Fibroblast of upper back skin (primary cell): ENCODE measurements at places on chromosomes 2 and 18.

GRCh38 chr2:48449073-48449840 is 80.7 kb upstream of the STON1 start:
- DNase-seq, result no peak

DNA sequence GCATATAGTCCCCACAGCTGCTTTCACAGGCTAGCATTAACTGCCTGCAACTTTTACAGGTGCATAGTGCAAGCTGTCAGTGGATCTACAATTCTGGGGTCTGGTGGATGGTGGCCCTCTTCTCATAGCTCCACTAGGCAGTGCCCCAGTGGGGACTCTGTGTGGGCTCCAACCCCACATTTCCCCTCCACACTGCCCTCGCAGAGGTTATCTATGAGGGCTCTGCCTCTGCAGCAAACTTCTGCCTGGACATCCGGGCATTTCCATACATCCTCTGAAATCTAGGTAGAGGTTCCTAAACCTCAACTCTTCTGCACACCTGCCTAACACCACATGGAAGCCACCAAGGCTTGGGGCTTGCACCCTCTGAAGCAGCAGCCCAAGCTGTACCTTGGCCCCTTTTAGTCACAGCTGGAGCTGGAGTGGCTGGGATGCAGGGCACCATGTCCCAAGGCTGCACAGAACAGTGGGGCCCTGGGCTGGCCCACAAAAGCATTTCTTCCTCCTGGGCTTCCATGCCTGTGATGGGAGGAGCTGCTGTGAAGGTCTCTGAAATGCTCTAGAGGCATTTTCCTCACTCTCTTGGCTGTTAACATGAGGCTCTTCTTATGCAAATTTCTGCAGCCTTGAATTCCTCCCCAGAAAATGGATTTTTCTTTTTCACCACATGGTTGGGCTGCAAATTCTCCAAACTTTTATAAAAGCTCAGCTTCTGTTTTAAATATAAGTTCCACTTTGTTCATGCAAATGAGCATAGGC is 59.3 kb downstream of the KDM3A start:
- no peak for DNase-seq

DNA sequence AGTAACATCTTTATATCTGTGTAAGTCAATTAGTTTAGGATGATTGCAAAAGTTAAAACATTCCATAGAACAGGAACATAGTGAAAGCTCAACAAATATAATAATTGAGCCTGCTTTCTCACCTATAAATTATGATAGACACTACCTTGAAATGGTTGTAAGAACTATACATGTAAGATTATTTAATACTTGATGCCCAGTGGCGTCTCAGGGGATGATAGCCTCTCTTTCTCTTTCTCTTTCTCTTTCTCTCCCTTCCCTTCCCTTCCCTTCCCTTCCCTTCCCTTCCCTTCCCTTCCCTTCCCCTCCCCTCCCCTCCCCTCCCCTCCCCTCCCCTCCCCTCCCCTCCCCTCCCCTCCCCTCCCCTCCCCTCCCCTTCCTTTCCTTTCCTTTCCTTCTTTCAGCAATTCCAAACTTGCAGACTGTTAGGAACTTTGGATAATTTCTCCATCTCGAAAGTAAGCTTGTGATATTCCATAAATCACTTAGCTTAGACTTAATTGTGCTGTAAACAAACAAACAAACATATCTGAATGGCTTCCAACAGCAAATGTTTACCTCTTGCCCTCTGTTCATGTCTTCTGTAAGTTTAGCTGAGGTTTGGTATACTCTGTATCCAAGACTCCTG is 1102.7 kb downstream of the TSN start:
- DNase-seq, result no peak

- peak; percentile 37 for DNase-seq
Observed at GRCh38 chr18:2441544-2441943, 129.8 kb downstream of the METTL4 start.

DNA sequence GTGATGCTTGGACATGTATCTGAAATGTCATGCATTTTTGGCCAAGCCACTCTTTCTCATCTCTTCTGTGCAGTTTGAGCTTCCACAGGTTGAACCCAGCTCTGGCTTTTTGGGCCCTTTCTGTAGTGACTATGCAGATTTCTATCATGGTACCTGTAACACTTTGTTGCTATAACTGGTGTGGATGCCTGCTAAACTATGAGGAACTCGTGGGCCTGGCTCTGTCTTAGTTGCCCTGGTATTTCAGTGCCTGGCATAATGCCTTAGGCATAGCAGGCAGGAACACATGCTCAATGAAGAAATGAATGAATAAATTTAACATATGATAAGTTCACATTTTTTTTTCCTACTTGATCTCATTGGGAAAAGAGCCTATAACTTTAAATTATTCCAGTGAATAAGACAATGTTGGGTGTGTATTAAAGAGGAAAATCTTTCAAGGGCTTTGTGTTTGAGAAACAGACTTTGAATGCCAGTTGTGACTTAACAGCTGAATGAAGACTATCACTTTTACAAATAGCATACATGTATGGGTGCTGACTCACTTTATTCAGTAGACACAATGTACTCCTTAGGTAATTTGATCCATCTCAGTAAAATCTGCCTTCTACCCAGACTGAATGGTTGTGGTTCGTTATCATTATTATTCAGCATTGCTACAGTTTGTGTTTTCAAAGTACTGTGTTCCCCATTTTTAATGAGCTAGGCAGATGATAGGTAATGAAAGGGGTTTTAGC is 86.4 kb upstream of the MAP4K3 start:
- peak; percentile 92 for DNase-seq

DNA sequence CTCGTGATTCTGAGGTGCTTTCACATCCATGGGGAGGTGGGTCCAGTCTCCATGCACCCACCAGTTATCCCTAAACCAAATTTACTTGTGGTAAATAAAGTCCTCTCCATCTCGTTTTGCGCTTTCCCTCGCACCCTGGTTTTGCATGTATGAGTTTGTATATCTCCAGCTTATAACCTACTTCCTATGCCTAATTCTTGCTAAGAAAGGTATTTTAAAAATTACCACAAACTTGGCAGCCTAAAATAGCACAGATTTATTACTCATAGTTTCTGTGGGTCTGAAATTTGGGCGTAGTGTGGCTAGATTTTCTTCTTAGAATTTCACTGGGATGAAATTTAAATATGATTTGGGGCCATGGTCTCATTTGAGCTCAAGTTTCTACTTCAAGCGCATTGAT is 511.5 kb downstream of the NYAP2 start:
- DNase-seq, result peak; percentile 22

GRCh38 chr2:40434731-40435271 is 17.1 kb downstream of the SLC8A1 start:
- peak; percentile 98 for DNase-seq

DNA sequence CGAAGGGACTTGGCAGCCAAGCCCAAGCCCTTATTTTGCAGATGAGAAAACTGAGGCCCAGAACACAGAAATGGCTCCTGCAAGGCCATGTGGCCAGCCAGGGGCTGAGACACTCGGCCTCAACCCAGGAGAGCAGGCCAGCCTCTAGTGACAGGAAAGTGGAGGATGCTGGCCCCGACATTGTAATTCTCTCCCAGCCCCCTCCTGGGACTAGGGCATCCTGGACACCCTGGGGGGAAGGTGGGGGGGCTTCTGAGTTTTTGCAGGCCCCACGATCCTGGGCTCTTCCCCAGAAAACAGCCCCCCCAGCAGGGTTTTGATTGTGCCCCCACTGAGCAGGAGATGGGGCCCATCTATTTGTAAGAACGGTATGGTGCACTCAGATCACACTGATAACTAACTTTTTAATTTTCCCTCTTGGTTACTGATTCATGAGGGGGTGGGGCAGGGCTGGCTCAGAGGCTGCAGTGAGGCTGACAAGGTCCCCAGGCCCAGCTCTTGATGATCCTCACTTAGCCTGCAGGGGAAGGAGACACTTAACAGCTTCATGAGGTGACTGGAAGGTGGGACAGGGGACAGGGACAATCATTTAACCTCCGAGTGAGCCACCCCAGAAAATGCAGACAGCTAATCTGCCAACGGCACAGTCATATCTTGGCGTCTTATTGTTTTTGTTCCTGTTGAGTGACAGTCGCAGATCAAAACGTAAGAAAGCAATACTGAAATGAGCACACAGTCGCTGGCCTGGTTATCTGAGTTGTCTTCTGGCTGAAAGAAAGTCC is 18.9 kb downstream of the SMAD7 start:
- DNase-seq, result no peak

DNA sequence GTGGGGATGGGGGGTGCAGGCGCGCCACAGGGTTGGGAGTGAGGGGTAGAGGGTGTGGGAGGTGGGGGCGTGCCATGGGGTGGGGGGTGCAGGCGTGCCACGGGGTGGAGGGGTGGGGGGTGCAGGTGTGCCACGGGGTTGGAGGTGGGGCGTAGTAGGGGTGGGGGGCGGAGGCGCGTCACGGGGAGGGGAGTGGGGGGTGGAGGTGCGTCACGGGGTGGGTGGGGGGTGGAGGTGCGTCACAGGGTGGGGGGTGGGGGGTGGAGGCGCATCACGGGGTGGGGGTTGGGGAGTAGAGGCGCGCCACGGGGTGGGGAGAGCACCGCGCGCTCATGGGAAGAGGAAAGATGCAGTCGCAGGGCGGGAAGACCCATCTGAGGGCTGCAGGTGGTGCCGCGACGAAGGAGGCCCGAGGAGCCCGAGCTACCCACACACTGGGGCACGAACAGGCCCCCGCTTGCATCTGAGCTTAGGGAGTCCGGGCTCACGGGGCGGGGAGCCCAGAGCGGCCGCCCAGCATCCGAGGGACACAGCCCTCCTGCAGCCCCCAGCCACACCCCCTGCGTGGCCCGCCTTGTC is 37.5 kb downstream of the SNED1 start:
- DNase-seq, result no peak

GRCh38 chr18:14941256-14941655 is 193.3 kb downstream of the ANKRD30B start:
- DNase-seq, result no peak

DNA sequence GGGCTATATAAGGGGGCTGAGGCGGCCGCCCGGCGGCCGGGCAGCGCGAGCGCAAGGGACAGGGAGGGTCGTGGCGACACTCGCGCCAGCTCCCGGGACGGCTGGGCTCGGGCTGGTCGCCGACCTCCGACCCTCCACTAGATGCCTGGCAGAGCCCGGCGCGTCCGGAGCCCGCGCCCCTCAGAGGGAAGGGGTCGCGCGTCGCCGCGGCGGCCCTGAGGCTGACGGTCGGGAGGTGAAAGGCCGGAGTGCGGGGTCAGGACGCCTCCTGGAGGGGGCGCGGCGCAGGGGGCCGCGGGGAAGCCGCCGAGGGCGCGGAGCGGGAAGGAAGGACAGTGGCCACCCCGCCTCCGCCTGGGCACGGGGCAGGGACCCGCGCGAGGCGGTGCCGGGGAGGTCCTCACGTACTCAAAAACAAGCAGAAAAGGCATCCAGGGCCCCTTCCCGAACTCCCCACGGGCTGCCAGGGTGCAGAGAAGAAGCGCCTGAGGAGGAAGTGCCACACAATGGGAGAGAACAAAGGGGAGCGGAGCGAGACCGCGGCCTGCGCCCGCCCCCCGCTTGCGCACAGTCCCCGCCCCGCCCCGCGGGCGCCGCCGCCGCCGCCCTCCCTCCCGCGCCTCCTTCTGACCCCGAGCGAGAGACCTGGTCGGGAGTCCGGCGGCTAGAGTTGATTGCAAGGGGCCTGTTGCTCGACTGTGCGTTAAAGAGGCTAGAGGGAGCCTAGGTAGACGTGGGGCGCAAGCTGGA is 776 bp upstream of the KLF7 start:
- peak; percentile 88 for DNase-seq

DNA sequence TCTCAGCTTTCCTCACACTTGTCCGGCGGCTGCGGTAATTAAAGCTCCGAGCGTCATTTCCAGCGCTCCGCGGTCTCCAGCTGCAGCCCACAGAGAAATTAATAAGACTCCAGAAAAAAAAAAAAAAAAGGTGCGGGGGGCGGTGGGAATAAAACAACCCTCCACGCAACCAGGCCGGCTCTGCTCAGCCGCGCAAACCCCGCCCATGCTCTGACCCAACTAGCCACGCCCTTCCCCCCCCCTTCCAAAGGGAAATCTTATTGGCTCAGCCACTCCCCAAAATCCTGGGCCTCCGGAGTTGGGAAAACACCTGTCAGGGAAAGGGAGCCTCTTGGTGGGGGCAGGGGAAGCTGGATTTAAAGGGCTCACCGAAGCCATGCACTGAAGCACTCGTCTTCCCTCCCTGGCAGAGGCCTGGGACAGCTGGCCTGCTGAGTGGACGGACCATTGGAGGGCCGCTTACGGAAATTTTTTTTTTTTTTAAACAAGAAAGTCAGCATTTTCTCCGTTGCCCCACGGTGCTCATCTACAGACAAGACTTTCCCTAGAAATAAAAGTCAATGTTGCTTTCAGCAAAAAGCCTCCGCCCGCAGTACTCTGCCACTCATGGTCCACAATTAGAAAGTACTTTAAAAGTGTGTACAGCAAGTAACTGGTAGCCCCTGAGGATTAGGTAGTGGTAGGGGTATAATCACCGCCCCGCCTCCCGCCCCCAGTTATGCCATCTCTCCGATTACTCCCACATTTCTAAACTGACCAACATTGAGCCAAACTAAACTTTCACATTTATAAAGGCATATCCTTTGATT is 674 bp upstream of the ERBB4 start:
- DNase-seq, result no peak

DNA sequence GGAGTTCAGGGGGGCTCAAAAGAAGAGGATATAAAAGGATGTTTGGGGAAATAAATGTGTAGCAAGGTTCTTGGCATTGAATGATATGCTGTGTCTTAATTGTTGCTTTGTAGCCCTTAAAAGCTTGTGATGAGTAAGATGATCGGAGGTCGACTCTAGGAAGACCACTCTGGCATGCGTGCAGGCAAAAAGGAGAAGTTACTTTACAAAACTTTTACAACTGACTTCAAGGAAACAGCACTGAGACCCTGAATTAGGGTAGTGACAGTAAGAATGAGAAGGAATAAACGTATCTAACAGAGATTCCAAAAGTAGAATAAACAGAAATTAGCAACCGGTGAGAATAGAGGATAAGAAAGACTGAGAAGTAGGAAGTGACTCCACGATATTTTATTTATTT is 228.7 kb upstream of the TANK start:
- DNase-seq, result no peak

DNA sequence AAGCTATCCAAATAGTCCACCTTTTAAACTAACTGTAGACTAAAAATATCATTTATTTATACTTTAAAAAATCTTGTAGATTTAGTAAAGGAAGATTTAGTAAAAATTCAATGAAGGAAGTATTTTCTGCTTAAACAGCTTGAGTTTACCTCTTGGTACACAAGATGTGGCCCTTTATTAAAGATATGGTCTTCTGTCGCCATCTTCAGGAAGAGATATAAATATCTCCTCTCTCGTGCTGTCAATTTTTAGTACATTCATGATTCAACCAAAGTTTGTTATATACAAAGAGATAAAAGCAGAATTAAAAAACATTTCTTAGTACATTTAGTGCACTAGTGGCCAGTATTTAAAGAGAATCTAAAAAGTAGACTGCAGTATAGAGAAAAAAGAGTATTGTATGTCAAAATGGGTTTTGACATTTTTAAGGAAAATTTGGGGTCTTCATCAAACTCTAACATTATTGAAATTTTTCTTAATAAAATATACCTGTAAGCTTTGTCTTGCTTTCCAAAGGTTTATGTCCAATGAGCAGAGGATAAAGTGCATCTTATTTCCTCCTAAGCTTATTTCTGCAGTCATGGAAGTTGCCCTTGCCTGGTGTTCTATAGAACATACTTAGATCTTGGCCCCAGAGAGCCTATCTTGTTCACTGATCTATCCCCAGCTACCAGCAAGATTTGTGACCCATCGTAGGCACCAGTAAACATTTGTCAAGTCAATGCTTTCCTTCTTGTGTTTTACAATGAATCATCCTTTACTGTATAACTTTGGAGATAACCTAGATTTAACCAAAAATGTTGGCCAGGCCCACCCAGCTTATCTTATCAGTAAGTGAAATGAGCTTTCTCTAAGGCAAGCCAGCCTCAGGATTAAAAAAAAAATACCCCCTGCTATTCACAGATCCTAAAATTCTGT is 18.5 kb upstream of the EML6 start:
- DNase-seq, result peak; percentile 77
